Mesothelial cell of epicardium (in vitro differentiated cells): ENCODE measurements at places on chromosomes 4 and X. TPM values are rescaled to one million over a fixed set of nuclear protein-coding genes. Genes with fewer than 3 reads are reported as not detected.

PGRMC2 gene
- total RNA-seq = 57.2 to 63.9 TPM (median 62.9 TPM) in 3 replicates

DNA sequence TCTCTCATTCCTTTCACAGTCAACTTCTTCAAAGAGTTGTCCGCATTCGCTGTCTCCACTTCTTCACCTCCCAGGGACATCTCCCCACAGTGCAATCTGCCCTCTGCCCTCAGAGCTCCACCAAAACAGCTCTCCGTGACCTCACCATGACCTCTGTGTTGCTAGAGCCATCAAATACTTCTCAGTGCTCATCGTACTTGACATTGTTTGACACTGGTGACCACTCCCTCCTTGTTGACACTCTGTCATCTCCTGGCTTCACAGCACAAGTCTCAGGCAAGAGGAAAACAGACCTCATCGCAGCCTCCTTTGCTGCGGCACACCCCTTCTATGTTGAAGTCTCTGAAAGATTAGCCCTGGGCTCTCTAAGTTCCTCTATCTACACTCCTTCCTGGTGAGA, 90.5 kb upstream of the CCDC160 start:
- no peak for DNase-seq

- DNase-seq = no peak
Observed at GRCh38 chrX:95218976-95219375, 1465.7 kb upstream of the DIAPH2 start.

- no peak for DNase-seq
Observed at GRCh38 chr4:147247579-147247978, 233.3 kb upstream of the EDNRA start.

DNA sequence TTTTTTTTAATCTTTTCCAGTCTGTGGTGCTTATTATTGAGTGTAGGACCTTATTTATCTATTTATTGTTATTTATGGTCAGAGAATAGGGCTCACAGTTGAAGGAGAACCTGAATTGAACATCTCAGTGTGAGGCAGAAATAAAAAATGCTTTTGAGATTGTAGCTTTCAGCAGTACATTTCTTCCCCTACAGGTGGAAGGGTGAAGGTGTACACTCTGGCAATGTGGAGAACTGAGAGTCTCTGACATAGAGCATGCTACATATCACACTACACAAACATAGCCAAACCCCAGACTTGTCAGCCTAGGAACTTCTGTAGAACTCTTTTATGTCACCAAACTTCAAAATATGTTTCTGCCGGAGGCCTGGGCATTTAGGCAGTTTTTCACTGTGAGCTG, 140.2 kb downstream of the STIM2 start:
- no peak for DNase-seq

DNA sequence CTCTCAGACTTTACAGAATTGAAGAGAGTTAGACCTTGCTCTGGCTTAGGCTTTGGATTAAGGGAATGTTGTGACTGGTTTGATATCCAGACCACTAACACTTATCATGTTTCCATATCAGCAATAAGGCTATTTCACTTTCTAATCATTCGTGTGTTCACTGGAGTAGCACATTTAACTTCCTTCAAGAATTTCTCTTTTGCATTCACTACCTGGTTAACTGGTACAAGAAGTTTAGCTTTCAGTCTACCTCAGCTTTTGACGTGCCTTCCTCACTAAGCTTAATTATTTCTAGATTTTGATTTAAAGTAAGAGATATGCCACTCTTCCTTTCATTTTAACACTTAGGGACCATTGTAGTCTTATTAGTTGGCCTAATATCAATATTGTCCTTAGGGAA, 62.6 kb downstream of the CASP6 start:
- DNase-seq = no peak

GRCh38 chr4:39699687-39700409, 1.9 kb downstream of the UBE2K start:
- no peak for DNase-seq
